ENCODE measurements at places on chromosomes 12 and 14.

GRCh38 chr12:122244565-122245371, 18.9 kb upstream of the DIABLO start:
- DNase-seq = no peak

DNA sequence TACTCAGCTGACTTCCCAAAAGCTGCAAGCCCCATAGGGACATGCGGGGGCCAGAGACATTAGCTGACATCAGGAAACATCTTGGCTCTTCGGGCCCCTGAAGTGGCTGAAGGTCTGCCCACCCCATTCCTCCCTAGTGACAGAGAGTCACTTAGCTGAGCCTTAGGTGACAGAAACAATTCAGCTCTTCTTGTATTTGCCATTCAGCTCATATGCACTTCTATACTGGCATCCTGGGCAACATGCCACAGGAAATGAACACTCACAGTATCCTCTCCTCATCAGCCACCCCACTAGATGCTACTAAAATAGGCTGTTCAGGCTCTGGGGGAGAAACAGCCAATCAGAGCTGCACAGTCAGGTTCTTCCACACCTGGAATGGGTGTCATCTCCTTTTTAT, 3.4 kb downstream of the DCTN2 start:
- no peak for DNase-seq

DNA sequence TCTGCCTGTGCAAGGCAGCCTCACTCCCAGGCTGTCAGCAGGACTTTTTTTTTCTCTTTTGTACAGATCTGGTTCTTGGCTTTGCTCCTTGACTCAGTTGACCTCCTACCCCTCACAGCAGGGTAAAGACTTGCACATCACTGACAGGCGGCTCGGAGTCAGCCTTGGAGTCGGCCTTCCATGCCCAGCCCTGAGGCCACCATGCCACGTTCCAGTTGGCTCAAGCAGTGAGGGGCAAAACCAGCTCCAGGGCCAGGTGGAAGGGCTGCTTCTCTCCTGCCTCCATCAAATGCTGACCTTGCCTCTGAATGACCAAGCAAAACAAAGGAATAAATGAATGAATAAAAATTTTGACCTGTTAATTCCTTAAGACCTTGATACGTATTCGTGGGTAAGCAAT, 27.6 kb downstream of the JAG2 start:
- no peak for DNase-seq

DNA sequence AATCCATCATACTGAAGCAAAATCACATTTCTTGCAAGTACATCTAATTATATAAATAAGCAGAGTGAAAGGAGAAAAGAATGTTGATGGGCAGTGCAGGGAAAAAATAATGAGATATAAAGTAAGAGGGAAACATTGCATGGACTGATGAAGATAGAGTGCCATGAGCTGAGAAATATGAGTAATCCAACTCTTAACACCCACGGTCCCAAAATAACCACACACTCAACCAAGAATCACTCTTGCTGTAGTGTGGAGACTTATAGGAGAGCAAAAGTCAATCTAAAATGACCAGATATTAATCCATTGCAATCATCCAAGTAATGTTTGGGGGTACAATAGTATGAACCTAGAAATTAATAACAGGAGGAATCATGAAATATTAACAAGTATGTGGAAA, 40.2 kb downstream of the MYF5 start:
- DNase-seq = no peak

GRCh38 chr14:106185837-106186233, 659.5 kb downstream of the TMEM121 start:
- DNase-seq = no peak

Measured in GM12864 (cell line).